ENCODE measurements at places on chromosomes 1 and 21. TPM values are rescaled to one million over a fixed set of nuclear protein-coding genes. Genes with fewer than 3 reads are reported as not detected.

Gene TTC24
- polyA plus RNA-seq = not detected

Gene SYCP1
- not detected for polyA plus RNA-seq

Gene RGS16
- 0.41 TPM for polyA plus RNA-seq

Gene RHBG
- polyA plus RNA-seq = not detected

Gene RAP1GAP
- 0.67 TPM for polyA plus RNA-seq

Data from GM23248 (cell line).